Peyer's patch (tissue), 4 donors: ENCODE measurements at places on chromosomes 6 and 20.

- no peaks in the 10 kb centered on the region for H3K4me1 ChIP-seq
- DNase-seq: no peak
- no peak overlapping the region for H3K27ac ChIP-seq
- no peaks in the 10 kb centered on the region for H3K27me3 ChIP-seq
- no peak overlapping the region for H3K4me3 ChIP-seq
These were observed 7.9 kb downstream of the RMND1 start for GRCh38 chr6:151443911-151444621.

DNA sequence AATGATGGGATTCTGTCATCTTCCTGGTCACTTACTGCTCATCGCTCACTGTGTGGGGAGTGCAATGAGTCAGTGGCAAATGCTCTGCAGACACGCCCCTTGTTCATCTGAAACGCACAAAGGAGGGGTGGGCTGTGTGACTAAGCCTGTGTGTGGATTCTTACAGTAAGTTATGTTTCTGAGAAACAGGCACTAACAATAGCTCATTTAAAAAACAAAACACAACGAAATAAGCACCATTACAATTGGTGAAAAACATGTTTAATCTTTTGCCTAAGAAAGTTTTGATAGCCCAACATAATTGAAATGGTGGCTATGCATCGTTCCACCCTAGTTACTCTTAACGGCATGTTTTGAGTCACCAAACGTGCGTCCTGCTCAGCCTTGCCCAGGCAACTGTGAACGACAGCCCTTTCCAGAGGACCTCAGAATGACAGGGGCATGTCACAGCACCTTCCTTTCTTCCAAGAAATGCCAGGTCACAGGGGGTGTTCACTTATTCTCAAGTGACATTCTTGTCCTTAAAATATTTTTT, 118.4 kb upstream of the SGK1 start:
- no peak for DNase-seq
- no peaks in the 10 kb centered on the region for H3K27me3 ChIP-seq
- H3K36me3 ChIP-seq: no peaks in the 10 kb centered on the region
- no peaks in the 10 kb centered on the region for H3K4me1 ChIP-seq
- no peak overlapping the region for H3K27ac ChIP-seq

GRCh38 chr6:50842861-50843384, 24.3 kb downstream of the TFAP2B start:
- no peaks in the 10 kb centered on the region for H3K27me3 ChIP-seq
- no peaks in the 10 kb centered on the region for H3K36me3 ChIP-seq
- H3K27ac ChIP-seq: no peak overlapping the region
- no peak overlapping the region for H3K4me3 ChIP-seq
- H3K4me1 ChIP-seq: no peaks in the 10 kb centered on the region

- peak; percentile 55 for DNase-seq
- H3K27me3 ChIP-seq: no peaks in the 10 kb centered on the region
- H3K4me1 ChIP-seq: peaks cover 24% of the 10 kb centered on the region
- H3K36me3 ChIP-seq: no peaks in the 10 kb centered on the region
- H3K4me3 ChIP-seq: no peak overlapping the region
These were observed 43.1 kb upstream of the ZNF831 start for GRCh38 chr20:59120491-59120890.

DNA sequence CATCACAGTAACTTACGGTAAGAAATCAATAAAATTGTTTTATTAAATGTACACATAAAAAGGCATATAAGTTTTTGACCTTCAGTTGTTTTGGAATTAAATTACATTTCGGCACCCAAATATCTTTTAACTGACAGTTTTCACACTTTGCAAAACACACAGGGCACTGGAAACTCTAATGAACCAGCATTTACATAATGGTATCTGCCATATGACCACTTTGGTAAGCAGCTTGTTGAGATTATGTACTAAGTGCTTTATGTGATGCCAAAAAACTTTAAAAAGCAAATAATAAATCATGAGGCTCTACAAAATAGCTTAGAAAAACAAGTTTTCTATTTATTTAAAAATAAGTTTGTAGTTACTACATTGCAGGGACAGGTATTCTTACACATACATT, 68.2 kb downstream of the IRAK1BP1 start:
- H3K4me1 ChIP-seq: no peaks in the 10 kb centered on the region
